ENCODE measurements at places on chromosomes 13 and 19.

GRCh38 chr13:63636316-63636993, 2220.8 kb upstream of the PCDH20 start:
- no peak for DNase-seq

DNA sequence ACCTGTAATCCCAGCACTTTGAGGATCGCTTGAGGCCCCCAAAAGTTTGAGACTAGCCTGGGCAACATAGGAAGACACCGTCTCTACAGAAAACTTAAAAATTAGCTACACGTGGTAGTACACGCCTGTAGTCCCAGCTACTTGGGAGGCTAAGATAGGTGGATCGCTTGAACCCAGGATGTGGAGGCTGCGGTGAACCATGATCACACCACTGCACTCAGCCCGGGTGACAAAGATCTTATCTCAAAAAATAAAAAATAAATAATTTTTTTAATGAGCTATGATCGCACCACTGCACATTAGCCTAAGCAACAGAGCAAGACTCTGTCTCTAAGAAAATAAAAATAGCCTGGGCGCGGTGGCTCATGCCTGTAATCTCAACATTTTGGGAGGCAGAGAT, 6.6 kb downstream of the RCBTB2 start:
- DNase-seq, result no peak

- no peak for DNase-seq
Measured at GRCh38 chr13:67235265-67235664, 5.1 kb upstream of the PCDH9 start.

- no peak for DNase-seq
Measured at GRCh38 chr19:3982701-3983541, 2.3 kb downstream of the EEF2 start.

DNA sequence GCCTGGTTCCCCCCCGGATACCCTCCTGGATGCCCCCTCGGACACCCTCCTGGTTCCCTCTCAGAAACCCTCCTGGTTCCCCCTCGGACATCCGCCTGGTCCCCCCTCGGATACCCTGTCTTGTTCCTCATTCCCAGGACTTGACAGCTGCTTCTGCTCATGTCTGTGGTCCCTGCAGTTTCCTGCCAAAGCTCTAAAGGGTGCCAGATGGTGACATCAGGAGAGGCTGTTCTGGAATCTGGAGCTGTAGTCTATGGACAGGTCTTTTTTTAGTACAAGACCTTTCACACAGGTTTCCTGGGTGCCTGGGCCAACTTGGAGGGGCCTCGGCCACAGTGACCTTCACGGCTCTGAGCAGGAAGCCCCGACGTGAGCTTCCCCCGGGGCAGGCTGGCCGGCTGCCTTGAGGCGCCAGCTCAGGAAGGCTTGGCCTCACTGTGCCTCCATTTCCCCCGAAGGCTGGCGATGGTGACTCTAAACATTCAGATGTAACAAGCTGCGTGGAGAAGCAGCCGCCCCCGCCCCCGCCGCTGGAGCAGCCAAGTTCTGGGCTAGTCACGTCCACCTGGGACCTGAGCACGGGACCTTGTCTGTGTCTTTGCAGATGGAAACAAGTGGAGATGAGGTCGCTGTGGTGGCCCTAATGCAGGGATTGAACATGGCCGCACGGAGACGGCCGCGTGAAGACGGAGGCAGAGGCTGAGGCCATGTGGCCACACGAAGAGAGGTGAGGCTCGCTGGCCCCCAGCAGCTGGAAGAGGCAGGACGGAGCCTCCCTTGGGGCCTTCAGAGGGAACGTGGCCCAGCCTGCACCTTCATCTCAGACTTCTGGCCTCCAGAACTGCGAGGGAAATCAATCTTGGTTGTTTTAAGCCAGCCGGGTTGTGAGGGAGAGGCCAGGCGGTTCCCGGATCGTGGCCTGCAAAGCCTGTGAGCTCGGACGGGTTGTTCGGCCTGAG, 12.7 kb downstream of the SGTA start:
- DNase-seq, result no peak

DNA sequence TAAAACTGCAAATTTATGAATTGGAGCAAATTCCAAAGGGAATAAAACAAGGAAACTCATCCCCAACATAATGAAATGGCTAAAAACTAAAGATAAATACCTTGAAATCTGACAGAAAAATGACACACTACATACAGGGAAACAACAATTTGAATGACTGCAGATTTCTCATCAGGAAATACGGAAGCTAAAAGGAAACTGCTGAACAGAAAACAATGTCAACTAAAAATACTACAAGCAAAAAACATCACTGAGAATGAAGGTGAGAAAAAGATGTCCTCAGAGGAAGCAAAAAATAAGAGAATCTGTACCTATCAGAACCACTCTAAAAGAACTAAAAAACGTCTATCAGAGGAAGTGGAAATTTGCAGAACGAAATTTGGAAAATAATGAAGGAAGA, 39.5 kb downstream of the ZSWIM9 start:
- no peak for DNase-seq

- DNase-seq, result no peak
Measured at GRCh38 chr13:31418186-31418585, 218.4 kb downstream of the B3GLCT start.

GRCh38 chr19:51433043-51433442, 15.6 kb upstream of the SIGLEC10 start:
- DNase-seq, result no peak

DNA sequence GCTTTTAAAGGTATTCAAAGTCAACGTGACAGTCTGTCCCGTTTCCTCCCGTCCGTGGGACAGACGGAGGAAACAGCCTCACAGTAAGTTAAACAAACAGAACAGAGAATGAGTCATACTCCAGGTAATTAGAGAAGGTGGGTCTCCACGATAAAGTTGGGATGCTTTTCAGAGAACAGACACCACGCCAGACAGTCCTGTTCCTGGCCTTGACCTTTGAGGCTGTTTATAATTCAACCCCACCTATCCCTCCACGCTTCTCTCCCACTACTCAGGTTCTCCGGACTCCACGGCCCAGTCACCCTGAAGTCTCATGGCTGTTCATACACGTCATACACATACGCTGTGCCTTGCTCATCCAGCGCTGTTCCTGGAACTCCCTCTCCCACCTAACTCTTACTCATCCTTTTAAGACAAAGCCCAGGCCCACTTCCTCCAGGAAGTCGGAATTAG, 42.5 kb downstream of the ARHGEF18 start:
- no peak for DNase-seq

DNA sequence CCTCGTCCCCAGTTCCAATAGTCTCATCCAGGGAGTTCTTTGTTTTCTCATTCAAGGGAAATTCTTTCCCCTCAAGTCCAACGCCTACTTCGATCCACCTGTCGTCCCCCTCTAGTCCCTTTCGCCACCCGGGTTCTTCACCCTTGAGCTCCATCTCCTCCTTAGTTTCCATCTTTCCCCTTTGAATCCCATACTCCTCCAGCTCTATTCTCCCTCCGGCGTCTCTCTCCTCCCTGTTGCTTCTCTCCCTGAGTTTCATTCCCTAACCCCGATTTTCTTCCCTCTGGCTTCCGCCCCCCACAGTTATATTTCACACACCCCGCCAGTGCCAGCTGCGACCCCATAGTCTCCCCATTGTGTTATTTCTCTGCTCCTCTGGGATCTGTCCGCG, 628 bp upstream of the SLC17A7 start:
- DNase-seq, result no peak

GRCh38 chr19:13441810-13442512, 64.3 kb downstream of the CACNA1A start:
- DNase-seq, result peak; percentile 17

DNA sequence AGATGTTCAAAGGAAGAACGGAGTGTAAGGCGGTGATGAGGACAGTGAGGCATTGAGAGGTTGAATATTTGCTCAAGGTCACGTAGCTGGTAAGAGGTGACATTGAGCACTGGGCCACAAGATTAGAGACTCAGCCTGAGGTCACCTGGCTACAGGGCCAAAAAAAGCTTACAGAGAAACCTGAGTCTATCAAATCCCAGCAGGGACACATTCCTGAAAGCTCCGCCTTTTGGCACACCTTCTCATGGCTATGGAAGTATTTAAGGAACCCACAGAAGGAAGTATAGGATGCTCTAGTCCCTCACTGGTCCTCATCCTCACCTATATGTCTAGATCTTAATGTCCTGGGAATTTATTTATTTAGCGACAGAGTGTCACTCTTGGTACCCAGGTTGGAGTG, 17.4 kb downstream of the ZNF586 start:
- no peak for DNase-seq

DNA sequence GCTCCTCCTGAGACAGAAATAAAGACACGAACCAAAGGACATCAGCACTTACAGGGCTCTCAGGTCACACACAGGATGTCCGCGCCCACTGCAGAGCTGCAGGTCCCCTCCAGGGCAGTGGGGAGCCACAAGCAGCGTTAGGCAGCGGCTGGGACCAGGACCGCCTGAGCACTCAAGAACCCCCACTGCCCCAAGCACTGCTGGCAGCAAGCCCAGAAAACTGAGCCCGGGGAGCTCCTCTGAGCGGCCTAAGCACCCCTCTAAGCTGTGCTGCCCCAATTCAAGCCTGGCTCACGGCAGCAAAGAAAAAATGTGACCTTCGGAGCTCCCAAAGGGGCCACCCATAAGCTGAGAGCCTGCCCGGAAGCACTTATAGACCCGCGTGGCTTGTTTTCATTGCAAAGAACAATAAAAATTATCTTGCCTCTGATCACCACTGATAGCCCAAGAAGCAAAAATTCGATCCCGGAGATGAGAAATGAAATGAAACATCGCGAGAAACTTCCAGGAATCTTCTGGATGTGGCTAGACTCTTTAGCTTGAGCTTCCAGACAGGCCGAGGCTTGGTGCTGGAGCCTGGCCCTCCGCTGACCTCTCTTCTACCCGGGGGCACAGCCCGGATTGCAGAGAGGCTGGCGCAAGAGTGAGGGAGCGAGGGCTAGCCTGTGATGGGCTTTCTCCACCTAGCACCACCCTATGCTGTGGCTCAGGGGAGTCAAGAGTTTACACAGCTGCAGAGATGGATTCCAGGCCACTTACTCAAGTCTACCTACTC, 6.3 kb downstream of the DPP9 start:
- DNase-seq, result no peak

DNA sequence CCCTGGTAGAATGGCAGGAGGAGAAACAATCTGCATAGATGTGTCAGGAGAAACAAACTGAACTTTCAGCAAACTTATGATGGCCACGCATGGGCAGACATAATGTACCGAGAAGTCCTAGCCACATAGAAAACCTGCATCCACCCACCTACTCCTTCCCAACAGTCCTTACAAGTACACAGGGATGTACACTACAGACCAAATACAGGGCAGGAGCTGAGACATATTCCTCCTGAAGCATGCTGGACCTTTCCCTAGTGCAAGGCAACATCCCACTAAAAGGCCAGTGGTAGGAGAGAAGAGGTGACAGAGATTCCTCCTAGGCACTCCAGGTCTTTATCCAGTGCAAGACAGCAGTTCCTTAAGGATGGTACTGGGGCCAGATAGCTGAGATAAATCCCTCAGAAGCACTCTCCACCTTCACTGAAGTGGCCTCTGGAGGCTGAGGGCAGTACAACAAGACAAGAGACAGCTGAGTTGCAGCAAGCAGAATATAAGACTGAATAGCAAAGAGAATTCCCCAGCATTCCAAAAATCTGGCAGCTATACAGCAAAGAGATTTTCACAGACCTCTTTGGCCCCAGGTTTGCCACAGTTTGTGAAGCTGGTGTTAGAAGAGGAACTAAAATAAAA, 18.3 kb downstream of the VWA8 start:
- no peak for DNase-seq

DNA sequence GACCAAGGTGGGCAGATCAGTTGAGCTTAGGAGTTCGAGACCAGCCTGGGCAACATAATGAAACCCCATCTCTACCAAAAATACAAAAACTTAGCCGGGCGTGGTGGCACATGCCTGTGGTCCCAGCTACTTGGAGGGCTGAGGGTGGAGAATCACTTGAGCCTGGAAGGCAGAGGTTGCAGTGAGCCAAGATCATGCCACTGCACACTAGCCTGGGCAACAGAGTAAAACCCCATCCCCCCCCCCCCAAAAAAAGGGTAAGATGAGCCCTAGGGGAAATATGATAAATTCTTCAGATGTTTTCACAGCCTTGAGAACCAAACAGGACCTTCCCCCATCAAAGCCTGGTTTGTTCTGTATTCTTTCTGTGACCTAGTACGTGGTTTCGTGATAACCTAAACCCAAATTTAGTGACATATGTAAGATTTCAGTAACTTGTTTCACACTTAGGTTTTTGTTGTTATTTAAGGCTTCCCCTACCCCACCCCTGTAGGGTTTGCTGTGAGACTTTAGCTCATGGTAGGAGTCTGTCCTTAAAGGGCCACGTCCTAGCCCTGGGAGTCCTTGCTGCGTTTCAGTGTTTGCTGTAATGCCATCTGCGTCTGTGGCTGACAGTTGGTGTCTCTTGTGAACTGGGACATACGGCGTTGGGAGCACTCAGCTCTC, 49.6 kb downstream of the MYO9B start:
- no peak for DNase-seq

DNA sequence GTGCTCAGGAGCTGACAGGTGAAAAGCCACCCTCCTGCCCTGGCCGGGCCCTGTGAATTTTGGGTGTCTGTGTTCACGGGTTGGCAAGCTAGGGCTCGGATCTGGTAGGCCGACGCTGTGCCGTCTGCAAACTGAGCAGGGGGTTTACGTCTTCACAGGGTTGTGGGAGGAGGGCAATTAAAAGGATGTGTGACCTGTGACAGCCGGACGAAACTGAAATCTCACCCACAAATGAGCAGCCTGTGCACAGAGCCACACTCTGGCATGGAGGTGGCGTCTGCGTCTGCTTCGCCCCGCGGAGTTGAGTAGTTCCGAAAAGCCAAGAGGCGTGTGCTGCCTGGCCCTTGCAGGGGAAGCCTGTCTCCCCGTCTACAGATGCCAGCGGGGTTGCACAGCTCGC, 117.3 kb downstream of the KDM4B start:
- DNase-seq, result no peak

GRCh38 chr19:44284968-44285367, 19.9 kb downstream of the ZNF235 start:
- DNase-seq, result no peak

DNA sequence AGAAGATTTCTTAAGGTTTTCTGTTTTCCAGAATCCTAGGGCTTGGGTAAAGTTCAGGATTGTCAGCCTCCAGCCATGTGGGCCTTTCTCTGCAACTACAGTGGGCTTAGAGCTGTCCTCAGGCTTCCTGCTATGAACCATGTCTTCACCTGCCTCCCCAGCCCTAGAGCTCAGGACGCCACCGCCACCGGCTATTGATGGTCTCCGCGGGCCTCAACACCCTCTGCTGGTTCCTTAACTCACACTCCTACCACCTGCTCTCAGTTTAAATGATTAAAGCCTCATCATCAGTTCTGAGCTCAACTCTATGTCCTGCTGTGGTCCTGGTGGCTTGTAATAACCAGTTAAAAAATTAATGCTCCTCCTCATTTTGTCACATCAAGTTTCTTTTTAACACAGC, 221.0 kb downstream of the EFNB2 start:
- no peak for DNase-seq

- no peak for DNase-seq
Measured at GRCh38 chr13:71801165-71801760, 65.7 kb downstream of the DACH1 start.

DNA sequence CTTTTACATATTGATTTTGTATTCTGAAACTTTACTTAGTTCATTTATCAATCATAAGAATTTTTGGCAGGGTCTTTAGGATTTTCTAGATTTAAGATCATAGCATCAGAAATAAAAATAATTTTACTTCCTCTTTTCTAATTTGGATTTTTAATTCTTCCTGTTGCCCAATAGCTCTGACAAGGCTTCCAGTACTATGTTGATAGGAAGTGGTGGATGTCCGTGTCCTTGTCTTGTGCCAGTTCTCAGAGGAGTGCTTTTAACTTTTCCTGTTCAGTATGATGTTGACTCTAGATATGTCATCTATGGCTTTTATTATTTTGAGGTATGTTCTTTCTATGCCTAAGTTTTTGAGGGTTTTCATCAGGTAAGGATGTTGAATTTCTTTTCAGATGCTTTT, 7.7 kb upstream of the KIR2DL4 start:
- no peak for DNase-seq
